ENCODE measurements at places on chromosomes 3 and 15.

DNA sequence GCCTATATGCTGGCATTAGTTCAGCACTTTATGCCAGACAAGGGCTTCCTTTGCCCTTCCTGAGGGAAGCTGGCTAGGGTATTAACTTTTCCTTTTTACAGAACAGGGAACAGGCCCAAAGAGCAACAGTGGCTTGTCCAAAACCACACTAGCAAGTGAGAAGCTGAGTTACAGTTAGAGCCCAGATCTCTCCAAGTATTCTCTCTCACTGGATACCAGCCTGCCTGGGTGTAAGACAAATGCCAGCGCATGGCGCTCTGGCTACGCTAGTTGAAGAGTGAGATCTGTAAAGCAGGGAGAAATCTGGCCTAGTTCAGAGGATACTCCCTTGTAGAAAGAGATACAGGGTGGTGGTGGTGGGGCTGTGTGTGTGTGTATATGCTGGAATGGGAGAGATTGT lies 38.4 kb downstream of the RAB11A start:
- DNase-seq = no peak

DNA sequence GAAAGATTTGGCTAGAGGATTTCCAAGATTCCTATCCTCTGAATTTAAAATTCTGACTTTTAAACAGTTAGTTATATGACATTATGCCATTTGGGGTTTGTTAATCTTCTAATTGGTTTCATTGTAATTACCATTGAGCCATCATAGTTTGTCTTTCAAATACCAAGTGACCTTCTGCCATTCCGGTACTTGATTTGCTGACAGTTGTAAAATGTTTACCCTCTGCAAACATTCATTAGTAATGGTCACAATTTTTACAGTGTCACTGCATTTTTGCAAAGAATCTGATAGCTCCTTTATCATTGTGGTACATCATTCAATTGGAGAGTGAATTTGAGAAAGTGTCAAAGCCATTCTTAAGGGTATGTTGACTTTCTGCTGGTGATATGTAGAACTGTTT lies 645.0 kb upstream of the TBL1XR1 start:
- DNase-seq = no peak

GRCh38 chr15:44570361-44570760 lies 33.4 kb downstream of the EIF3J start:
- DNase-seq = no peak

DNA sequence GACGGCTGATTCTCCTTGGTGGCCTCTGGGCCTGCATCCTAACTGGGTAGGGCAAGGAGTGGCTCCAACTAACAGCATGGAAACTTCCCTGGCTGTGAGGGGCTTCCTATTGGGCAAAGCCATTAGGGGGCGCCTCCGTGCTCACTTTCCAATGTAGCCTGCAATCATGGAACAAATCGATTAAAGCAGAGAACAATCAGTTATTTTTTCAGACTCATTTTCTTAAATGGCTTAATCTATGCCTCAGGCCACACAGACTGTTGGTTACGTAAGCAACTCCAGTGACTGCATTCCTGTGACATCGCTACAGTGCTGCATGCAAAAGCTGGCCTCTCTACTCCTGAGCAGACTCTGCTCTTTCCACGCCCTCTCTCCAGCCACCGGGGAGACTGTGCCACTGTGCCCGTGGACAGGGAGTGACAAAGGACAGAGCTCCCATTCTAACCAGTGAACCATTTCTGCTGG lies 278.9 kb downstream of the KLF13 start:
- DNase-seq = no peak

GRCh38 chr15:91953432-91953831 lies 99.9 kb downstream of the SLCO3A1 start:
- DNase-seq = no peak

GRCh38 chr15:52734329-52734728 lies 55.1 kb upstream of the ATOSA start:
- DNase-seq = no peak

- DNase-seq = no peak
Observed at GRCh38 chr3:141677701-141678100, 60.4 kb upstream of the RNF7 start.

DNA sequence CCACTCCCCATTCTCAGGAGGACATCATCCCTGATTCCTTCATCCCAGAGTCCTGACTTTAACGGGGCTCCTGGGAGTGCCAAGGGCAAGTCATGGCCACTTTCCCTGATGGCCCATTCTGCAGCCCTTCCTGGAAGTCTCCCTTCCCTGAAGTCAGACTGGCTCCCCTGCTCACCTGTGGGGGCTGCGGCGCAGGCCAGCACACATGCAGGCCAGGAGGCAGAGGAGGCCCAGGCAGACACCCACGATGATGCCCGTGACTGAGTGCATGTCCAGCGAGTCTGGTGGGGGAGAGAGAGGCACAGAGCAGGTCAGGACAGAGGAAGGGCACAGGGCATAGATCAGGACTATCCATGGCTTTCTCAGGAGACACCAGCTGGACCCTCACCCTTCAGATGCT lies 8.6 kb upstream of the IGDCC3 start:
- DNase-seq = no peak

GRCh38 chr3:57980416-57980815 lies 27.8 kb upstream of the FLNB start:
- no peak for DNase-seq

DNA sequence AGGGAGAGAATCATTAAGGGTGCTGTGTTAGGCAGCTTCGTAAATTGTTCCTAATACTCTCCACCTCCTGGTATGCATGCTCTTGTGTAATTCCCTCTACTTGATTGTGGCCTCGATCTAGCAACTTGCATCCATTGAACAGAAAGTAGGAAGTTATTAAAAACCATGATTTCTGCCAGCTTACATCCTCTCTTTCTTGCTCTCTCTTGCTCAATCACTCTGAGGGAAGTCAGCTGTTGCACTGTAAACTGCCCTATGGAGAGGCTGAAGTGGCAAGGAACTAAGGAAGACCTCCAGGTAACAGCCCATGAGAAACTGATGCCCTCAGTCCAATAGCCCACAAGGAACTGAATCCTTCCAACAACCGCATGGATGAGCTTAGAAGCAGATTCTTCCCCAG lies 92.6 kb downstream of the ERC2 start:
- DNase-seq = no peak

GRCh38 chr3:40843851-40844548 lies 319.2 kb downstream of the ZNF621 start:
- DNase-seq = no peak

Data from activated T-helper 1 cell treated with Interleukin-2 at 50 U/mL for 16 hours (primary cell).